ENCODE measurements at places on chromosomes 4 and X. TPM values are rescaled to one million over a fixed set of nuclear protein-coding genes. Genes with fewer than 3 reads are reported as not detected.

- H3K4me1 ChIP-seq = peaks cover 3% of the 10 kb centered on the region
- H3K36me3 ChIP-seq = no peaks in the 10 kb centered on the region
- H3K27me3 ChIP-seq = no peaks in the 10 kb centered on the region
- no peak overlapping the region for H3K27ac ChIP-seq
- DNase-seq = no peak
Observed at GRCh38 chr4:25172961-25173915, 13.0 kb upstream of the SEPSECS start.

DNA sequence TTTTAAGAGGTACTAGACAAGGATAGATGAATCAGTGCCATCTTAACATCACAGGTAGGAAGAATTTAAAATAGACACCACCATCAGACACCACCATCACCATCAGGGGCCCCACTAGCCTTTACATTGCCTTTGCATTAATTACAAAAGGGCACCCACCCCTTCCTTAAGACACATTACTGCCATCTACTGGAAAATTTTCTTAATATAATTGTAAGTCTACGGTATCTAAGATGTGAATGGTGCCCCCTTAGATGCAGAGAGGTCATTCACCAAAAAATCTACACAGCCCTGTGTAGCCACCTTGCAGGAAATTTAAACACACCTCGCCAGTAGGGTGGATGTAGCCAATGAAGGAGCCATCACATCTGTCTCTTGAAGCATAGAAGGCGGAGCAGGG lies 184.1 kb downstream of the MID1IP1 start:
- H3K4me3 ChIP-seq = no peak overlapping the region
- no peaks in the 10 kb centered on the region for H3K36me3 ChIP-seq
- no peak overlapping the region for H3K27ac ChIP-seq
- DNase-seq = no peak
- no peaks in the 10 kb centered on the region for H3K4me1 ChIP-seq
- H3K27me3 ChIP-seq = peaks cover 3% of the 10 kb centered on the region

SLC10A4 gene
- 0.28 TPM for total RNA-seq

MAGED4B gene
- total RNA-seq = 129 TPM

DNA sequence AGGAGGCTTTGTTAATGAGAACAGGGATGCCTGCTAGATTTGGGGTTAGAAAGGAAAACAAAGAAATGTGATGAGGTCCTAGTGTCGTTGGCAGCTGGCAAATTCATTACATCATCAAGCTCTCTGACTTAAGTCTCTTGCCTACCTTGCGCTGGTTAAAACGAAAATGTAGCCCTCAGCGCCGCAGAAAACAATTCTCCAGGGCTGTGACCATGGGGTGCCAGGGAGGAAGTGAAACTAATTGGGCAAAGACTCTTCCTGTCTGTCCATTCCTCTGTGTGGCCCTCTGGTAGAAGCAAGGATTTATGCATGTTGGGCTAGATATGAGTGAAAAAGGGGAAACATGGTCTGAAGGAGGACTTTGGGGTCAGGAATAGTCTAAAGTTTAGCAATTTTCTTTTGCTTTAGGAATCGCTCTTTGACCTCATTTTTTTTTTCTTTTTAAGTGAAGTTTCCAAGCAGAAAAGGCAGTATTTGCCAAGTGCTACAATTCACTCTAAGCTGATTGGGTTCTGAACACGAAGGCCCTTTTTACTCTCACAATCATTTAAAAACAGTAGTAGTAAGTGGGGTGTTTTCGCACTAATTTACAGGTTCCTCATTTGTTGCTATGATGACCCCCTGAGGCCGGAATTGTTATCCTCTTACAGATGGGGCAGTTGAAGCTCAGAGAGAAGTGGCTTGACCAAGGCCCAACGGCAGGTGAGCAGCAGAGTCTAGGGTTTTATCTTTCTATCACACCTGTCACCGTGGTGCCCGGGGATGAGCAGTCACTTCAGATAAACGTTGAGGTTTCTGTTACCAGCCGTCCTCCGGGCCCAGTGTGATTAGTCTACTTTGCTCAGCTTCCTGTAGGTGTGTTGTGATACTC lies 27.3 kb upstream of the CHRNA9 start:
- H3K36me3 ChIP-seq = peaks cover 6% of the 10 kb centered on the region
- peaks cover 51% of the 10 kb centered on the region for H3K4me1 ChIP-seq
- no peak for DNase-seq
- no peak overlapping the region for H3K27ac ChIP-seq

MAGEB10 gene
- not detected for total RNA-seq

IRF2 gene
- total RNA-seq = 27.6 TPM

BTK gene
- 9.4 TPM for total RNA-seq

SLC16A2 gene
- total RNA-seq = 32.4 TPM

DNA sequence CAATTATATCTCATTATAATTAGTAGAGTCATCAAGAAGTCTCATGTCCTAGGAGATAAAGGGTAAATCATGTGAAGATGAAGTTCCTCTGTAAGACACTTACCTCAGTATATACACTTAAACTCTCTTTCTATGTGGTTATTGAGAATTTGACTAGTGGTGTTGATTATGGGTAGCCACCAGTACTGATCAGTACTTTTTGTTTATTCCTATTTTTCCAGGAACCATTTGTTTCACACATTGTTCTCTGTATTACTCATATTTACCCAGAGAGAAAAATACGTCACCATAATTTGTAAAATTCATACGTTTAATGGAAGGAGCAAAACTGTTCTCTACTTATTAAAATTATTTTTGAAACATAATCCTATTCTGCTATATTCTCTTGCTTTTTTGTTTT lies 55.8 kb upstream of the PRDM8 start:
- H3K36me3 ChIP-seq = no peaks in the 10 kb centered on the region
- no peak for DNase-seq
- H3K4me1 ChIP-seq = peaks cover 11% of the 10 kb centered on the region
- no peak overlapping the region for H3K4me3 ChIP-seq
- H3K27me3 ChIP-seq = peaks cover 1% of the 10 kb centered on the region

DNA sequence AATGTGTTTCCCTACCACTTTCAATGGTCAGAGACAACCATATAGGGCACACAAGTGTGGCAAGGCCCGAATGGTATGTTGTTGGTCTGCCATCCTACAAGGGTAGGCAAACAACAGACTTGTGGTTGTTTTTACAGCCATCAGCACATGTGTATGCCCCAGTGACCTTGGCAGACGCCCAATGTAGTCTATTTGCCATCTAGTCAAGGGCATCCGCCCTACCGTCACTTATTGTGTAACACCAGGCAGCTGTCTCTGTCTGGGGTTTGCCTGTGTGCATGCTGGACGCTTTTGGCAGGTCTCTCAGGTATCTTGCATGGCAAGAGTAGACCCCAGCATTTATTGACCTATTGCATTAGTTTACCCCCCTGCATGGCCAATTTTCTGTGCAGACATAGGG lies 1145.5 kb upstream of the POU3F4 start:
- no peaks in the 10 kb centered on the region for H3K27me3 ChIP-seq
- H3K4me1 ChIP-seq = no peaks in the 10 kb centered on the region
- no peak overlapping the region for H3K4me3 ChIP-seq
- H3K27ac ChIP-seq = no peak overlapping the region

- DNase-seq = peak; percentile 27
- H3K4me3 ChIP-seq = no peak overlapping the region
- H3K27ac ChIP-seq = no peak overlapping the region
Observed at GRCh38 chr4:53706422-53707032, 115.2 kb upstream of the LNX1 start.

- no peaks in the 10 kb centered on the region for H3K4me1 ChIP-seq
- no peaks in the 10 kb centered on the region for H3K36me3 ChIP-seq
- DNase-seq = no peak
- H3K27ac ChIP-seq = no peak overlapping the region
- no peaks in the 10 kb centered on the region for H3K27me3 ChIP-seq
Observed at GRCh38 chr4:59987289-59987688, 1212.8 kb upstream of the ADGRL3 start.

LPAR4 gene
- total RNA-seq = 2.7 TPM

DNA sequence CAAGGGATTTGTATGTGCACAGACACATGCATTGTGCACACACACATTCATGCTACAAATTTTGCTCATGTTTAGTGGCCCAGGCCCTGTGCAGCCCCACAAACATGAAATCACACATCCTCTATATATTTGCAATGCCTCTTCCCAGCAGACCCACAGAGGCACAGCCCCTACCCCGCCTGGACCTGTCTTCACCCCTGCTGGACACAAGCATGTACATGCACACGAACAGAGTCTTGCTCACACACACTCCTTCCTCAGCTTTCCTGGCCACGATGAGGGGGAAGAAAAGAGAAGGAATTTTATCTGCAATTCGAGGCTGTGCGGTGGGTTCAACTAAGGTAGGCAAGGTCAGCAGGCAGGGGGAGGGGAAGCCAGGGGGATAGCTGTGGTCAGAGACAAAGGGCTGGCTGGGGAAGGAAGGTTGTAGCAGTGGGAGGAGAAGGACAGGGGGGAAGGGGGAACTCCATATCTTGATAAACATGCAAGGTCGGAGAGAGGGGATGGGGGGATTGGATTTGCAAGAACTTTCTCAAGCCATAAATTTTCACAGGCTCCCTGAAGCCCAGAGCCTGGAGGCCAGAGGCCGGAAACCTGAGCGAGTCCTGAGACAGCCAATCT lies 156.4 kb downstream of the EFNB1 start:
- H3K36me3 ChIP-seq = no peaks in the 10 kb centered on the region
- H3K27ac ChIP-seq = no peak overlapping the region

DNA sequence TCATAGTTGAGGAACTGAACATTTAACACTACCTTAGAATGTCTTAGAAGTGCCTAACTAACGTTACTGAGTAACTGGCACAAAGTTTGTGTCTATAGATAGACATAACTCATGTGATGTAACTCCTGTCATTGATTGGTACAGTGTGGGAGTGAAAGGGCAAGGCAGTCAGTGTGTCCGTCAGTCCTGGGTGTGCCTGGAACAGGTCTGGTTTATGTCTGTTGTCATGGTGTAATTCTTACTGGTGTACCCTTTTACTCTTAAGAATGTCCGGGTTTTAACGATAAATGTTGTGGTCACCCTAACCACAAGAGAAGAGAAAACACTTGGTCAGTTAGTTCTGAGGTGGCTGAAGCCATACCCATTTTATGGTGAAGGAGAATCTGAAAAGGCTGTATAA lies 93.1 kb upstream of the ESX1 start:
- no peaks in the 10 kb centered on the region for H3K36me3 ChIP-seq
- no peak overlapping the region for H3K27ac ChIP-seq
- DNase-seq = no peak
- no peaks in the 10 kb centered on the region for H3K4me1 ChIP-seq
- H3K4me3 ChIP-seq = no peak overlapping the region

DNA sequence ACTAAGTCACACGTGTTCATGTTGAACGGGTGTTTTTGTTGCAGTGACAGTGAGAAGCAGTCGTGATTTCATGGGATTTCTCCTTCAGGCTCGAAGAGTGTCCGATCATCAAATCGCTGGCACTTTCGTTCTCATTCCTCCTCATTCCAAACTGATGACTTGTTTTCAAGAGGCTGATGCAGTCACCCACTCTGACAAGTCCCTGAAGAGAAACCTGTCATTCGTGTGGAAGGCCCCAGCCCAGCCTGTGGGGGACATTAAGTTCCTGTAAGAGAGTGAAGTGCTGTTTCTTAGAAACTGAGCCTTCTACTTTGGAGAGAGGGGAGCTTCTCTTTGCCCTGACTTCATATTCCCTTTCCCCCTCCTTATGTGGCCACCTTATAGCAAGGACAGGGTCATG lies 8.0 kb downstream of the REELD1 start:
- H3K4me1 ChIP-seq = peaks cover 9% of the 10 kb centered on the region
- H3K4me3 ChIP-seq = no peak overlapping the region
- no peak for DNase-seq
- H3K27ac ChIP-seq = no peak overlapping the region

GRCh38 chr4:114659386-114660008 lies 60.9 kb downstream of the UGT8 start:
- no peaks in the 10 kb centered on the region for H3K27me3 ChIP-seq
- no peak overlapping the region for H3K27ac ChIP-seq
- no peaks in the 10 kb centered on the region for H3K36me3 ChIP-seq
- no peak overlapping the region for H3K4me3 ChIP-seq
- peak; percentile 64 for DNase-seq

COX7B2 gene
- not detected for total RNA-seq

GRCh38 chr4:176548571-176548970 lies 228.8 kb downstream of the SPCS3 start:
- H3K27ac ChIP-seq = no peak overlapping the region
- no peaks in the 10 kb centered on the region for H3K4me1 ChIP-seq
- no peaks in the 10 kb centered on the region for H3K36me3 ChIP-seq
- no peaks in the 10 kb centered on the region for H3K27me3 ChIP-seq

DNA sequence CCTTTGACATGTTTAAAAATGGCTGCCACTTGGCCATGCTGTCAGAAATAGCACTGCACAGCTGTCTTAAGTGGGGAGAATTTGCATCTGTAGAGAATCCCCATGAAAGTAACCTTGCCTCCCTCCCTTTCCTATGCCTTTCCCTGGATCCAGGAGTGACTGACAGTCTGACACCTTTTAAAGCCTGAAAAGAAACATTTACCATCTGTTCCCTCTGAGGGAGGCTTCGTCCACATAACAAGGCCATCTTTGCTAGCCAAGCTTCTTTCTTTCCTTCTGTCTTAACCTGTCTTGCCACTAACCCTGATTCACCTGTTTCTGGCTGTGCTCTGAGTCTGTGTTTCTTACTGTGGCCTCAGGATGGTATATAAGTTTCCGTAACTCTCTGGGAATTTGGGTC lies 21.3 kb upstream of the AADAT start:
- DNase-seq = no peak
- H3K27me3 ChIP-seq = no peaks in the 10 kb centered on the region
- no peaks in the 10 kb centered on the region for H3K4me1 ChIP-seq

DNA sequence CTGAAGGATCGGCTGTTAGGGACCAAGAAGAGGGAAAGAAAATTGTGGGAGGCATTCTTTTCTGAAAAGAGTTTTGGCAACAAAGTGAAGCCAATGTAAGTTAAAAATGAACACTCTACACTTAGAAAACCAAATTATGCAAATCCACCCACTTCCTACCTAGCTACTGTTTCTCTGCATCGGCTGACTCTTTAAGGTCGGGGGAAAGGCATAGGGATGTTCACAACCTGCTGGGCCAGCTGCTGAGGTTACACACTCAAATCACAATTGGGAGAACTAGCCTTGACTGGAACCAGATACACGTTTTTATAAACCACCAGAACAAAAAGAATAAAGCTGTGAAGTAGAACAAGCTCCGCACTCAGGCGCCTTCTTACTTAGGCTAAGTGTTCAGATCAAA lies 165.7 kb downstream of the LDB2 start:
- no peak overlapping the region for H3K27ac ChIP-seq
- no peak for DNase-seq
- H3K36me3 ChIP-seq = peaks cover 26% of the 10 kb centered on the region
- H3K27me3 ChIP-seq = peaks cover 2% of the 10 kb centered on the region
- no peak overlapping the region for H3K4me3 ChIP-seq

DNA sequence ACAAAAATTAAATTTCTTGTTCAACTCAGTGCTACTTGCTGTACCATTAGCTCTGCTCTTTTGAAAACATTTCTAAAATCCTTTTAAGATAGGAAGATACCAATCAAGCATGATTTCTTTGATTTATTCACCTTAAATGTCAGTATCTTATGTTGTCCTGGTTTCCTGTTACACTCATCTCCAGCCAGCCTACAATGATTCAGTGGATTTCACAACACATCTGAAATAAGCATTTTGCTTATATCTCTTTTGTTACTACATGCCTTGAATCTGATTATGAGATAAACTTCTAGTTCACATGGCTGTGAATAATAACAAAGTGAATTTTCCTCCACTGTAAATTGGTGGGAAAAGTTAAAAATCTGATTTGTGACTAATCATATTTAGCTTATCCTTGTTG lies 112.5 kb upstream of the BMP3 start:
- no peaks in the 10 kb centered on the region for H3K4me1 ChIP-seq
- H3K27me3 ChIP-seq = no peaks in the 10 kb centered on the region
- H3K27ac ChIP-seq = no peak overlapping the region
- no peak for DNase-seq
- H3K36me3 ChIP-seq = no peaks in the 10 kb centered on the region
- no peak overlapping the region for H3K4me3 ChIP-seq

- H3K27ac ChIP-seq = no peak overlapping the region
- no peaks in the 10 kb centered on the region for H3K27me3 ChIP-seq
- no peaks in the 10 kb centered on the region for H3K36me3 ChIP-seq
- DNase-seq = no peak
- H3K4me3 ChIP-seq = no peak overlapping the region
Observed at GRCh38 chr4:99855678-99856077, 38.5 kb downstream of the LAMTOR3 start.
